ENCODE measurements at places on chromosomes 6 and 20.

GRCh38 chr6:135325624-135326424, 144.7 kb downstream of the MYB start:
- DNase-seq = no peak

DNA sequence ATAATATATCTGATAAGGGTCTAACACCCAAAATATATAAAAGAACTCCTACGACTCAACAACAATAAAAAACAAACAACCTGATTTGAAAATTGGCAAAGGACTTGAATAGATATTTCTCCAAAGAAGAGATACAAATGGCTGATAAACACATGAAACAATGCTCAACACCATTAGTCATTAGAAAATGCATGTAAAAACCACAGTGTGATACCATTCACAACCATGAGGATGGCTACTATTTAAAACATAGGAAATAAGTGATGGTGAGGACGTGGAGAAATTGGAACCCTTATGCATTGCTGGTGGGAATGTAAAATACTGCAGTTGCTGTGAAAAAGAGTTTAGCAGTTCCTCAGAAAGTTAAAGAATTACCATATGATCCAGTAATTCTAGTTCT, 41.4 kb downstream of the PTGIS start:
- DNase-seq = no peak

DNA sequence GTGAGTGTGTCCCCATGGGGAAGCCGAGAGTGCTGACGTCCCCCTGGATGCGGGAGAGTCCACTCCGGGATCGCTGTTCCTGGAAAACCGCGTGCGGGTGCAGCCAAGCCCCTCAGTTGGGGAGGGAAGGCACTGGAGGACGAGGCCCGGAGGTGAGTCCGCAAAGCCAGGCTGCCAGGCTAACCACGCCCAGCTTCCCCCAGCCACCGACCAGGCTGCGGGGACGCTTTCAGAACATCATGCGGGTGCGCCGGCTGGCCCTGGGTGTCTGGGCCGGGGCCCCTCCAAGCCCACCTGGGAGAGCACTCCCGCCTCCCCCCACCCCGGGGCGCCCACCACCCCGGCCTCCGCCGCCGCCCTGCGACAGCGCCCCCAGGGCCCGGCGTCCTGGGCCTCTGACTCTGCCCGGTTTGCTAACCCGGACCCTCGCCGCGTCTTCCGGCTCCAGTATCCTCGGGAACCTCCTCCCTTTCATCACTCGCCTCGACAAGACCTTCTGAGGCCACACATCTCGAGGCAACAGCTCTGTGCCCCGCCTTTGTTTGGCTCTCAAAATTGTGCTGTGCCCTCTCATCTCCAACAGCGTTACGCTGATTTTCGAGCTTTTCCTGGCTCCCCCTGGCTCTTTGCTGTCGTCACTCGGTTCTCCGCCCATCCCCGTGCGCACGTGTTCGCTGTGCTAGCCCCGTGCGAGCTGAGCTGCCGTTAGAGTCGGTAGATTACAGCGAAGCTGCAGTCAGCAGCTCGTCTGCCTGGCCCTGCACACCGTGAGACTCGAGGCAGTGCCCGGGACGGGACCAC, 47.1 kb upstream of the ENTPD6 start:
- DNase-seq = peak; percentile 38

DNA sequence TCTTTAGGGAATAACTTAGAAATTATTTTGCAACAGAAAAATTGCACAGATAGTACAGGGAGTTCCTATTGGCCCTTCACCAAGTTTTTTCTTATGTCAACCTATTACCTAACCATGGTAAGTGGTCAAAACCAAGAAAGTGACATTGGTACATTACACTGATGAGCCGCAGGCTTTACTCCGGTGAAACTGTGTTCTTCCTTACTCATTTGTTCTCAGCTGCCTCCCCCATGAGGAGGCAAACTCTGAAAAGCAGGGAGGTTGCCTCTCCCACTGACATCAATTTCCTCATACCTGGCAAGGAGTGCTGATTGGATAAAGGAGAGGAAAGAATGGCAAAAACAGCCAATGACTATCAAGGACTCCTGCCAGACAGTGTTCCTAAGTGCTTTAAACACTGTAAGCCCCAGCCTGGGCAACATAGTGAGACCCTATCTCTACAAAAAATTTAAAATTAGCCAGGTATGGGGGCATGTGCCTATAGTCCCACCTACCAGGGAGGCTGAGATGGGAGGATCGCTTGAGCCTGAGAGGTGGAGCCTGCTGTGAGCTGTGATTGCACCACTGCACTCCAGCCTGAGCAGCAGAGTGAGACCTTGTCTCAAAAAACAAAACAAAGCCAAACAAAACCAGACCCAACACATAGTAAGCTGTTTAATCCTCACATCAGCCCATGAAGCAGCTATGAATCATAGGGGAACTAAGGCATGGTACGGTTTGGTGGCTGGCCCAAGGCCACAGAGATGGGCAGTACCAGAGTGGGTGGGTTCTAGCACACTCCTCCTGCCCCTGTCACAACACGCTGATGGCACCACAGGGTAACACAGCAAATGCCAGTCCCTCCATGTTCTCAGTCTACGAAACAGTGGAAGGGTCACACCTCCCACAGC, 24.7 kb downstream of the C20orf203 start:
- DNase-seq = no peak

Data from activated CD8-positive, alpha-beta memory T cell treated with anti-CD3 and anti-CD28 coated beads for 1 hour (primary cell).